ENCODE measurements at places on chromosomes 11 and 22.

GRCh38 chr22:39251762-39252460 lies 7.1 kb upstream of the PDGFB start:
- no peak for DNase-seq

GRCh38 chr11:66743271-66743968 lies 14.4 kb upstream of the SPTBN2 start:
- no peak for DNase-seq

DNA sequence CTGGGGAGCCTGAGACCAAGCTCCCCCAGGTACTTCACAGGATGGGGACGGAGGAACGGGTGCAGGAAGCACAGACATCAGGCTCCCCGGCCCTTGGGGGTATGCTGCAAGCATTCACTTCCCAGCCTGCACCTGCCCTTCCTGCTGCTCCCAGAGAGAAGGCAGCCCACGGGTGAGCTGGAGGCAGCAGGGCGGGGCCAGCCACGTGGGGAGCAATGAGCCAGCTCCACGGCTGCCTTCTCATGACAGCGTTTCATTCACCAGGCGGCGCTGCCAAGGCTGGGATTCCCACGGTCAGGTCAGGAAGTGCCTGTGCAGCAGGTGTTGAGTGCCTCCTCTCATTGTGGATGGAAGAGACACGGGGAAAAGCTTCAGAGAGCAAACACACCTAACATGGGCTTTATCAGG lies 14.5 kb upstream of the PHLDA2 start:
- no peak for DNase-seq

- DNase-seq, result no peak
Observed at GRCh38 chr11:126336138-126336541, 19.3 kb upstream of the ST3GAL4 start.

DNA sequence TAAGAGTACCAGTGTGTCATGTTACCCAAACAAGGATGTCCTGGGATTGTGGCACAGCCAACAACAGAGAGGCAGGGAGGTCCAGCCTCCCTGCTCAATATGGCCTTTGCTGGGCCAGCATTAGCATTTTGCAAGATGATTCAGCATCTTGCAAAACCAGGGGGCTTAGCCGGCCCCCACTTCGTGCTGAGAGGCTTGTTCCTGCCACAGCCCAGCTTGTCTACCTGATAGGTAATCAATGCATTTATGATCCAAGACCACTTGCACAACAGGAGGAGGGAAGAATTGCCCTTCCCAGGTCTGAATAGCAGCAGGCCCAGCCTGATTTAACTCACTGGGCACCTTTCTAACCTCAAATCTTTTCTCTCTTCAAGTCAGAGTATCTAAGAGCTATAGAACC lies 189.0 kb upstream of the SYT13 start:
- DNase-seq, result no peak

- DNase-seq, result no peak
Observed at GRCh38 chr11:22680628-22681027, 14.2 kb downstream of the GAS2 start.

- DNase-seq, result no peak
Observed at GRCh38 chr11:36388071-36388470, 92.0 kb downstream of the PRR5L start.

GRCh38 chr11:69637941-69638871 lies 2.8 kb upstream of the CCND1 start:
- no peak for DNase-seq

DNA sequence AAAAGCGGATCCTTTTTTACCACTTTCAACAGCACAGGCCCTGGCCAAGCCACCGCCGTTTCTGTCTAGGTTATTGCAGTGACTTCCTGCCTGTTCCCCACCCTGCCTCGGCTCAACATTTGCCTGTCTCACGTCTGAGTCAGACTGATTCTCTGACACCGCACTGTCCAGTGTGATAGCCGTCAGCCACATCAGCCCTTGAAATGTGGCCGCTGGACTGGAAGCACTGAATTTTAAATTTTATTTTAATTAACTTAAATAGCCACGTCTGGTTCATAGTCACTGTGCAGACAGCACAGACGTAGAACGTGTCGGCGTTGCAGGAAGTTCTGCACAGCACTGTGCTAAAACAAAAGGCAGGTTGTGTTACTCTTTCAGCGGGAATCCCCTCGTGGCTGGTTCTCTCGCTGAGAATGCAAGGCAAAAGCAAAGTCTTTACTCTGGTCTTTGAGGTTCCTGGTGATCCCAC lies 56.3 kb upstream of the ADSL start:
- no peak for DNase-seq

- DNase-seq, result no peak
Observed at GRCh38 chr11:69080257-69080995, 31.7 kb downstream of the TPCN2 start.
